ENCODE measurements at places on chromosomes 2 and 18. TPM values are rescaled to one million over a fixed set of nuclear protein-coding genes. Genes with fewer than 3 reads are reported as not detected.

The NEURL3 gene
- 1.2 TPM for total RNA-seq

The XDH gene
- total RNA-seq: 0.15 TPM

The BUB1 gene
- 88.5 TPM for total RNA-seq

The CKAP2L gene
- 38.4 TPM for total RNA-seq

The GALNT5 gene
- total RNA-seq: not detected
